Activated CD4-positive, alpha-beta memory T cell treated with anti-CD3 and anti-CD28 coated beads for 36 hours (primary cell): ENCODE measurements at places on chromosomes 5 and 9. TPM values are rescaled to one million over a fixed set of nuclear protein-coding genes. Genes with fewer than 3 reads are reported as not detected.

DNA sequence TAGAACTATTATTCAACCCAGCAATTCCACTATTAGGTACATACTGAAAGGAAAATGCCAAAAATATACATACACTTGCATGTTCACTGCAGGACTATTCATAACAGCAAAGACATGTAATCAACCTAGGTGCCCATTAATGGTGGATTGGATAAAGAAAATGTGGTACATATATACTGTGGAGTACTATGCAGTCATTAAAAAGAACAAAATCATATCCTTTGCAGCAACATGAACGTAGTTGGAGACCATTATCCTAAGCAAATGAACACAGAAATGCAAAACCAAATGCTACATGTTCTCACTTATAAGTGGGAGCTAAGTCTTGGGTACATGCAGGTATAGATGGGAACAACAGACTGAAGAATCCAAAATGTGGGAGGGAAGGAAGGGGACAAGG, 67.7 kb downstream of the ELOVL7 start:
- DNase-seq = no peak

GRCh38 chr5:144484124-144484897, 313.6 kb downstream of the KCTD16 start:
- DNase-seq = no peak

GRCh38 chr9:128144239-128145181, 4.7 kb upstream of the LCN2 start:
- no peak for DNase-seq

DNA sequence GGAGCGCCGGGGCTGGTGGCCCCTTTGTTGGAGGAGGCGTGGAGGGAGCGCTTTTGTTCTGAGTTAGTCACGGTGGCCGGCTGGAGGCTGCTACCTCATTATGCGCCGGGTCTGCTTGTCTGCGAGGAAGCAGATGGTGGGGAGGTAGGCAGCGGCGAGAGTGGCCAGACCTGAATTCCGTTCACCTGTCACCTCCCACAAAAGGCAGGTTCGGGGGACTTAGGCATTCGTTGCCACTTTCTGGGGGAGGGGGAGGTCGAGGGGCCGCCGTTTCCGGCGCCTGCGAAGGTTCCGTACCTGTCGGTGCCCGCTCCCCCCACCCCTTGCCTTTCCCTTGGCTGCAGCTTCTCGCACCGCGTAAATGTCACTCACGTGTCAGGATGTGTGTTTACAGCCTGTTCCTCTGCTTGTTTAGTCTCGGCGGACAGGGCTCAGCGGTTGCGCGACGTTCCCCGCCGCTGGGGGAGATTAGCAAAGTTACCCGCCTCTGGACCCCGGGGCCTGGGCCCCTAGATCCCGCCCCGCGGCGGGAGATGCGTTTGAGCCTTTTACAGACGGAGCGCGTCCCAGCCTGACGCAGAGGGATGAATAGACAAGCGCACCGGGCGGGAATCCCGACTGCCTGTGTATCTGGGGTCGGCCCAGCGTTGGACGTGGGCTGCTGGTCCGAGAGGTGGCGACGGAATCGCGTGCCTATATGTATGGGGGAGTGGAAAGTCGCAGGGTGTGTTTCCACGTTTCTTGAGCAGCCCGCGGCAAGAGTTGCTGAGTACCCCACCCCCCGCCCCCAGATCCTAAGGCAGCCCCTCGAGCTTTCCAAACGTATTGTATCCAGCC, 2.7 kb upstream of the LHX2 start:
- peak; percentile 33 for DNase-seq

GRCh38 chr5:44827681-44828080, 18.9 kb downstream of the MRPS30 start:
- DNase-seq = no peak

- no peak for DNase-seq
These were observed 891.4 kb upstream of the C9orf72 start for GRCh38 chr9:28464481-28465216.

GRCh38 chr9:30116673-30117217, 2267.7 kb upstream of the ACO1 start:
- DNase-seq = no peak

GRCh38 chr9:137396227-137396626, 26.7 kb downstream of the EXD3 start:
- DNase-seq = no peak

GRCh38 chr5:104987074-104987473, 1424.5 kb upstream of the NUDT12 start:
- DNase-seq = no peak

OMD gene
- total RNA-seq = not detected

ACTBL2 gene
- not detected for total RNA-seq

SOHLH1 gene
- not detected for total RNA-seq

IL13 gene
- 13.0 TPM for total RNA-seq
